ENCODE measurements at places on chromosomes 2 and 18.

GRCh38 chr2:54347622-54348021, 91.6 kb upstream of the TSPYL6 start:
- DNase-seq: no peak

DNA sequence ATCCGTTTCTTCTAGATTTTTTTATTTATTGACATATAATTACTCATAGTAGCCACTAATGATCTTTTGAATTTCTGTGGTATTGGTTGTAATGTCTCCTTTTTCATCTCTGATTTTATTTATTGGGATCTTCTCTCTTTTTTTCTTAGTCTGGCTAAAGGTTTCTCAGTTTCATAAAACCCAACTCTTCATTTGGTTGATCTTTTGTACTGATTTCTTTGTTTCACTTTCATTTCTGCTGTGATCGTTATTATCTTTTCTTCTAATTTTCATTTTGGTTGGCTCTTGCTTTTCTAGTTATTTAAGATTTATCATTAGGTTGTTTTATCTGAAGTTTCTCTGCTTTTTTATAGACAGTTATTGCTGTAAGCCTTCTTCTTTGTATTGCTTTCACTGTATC, 463.6 kb upstream of the CRIM1 start:
- no peak for DNase-seq

DNA sequence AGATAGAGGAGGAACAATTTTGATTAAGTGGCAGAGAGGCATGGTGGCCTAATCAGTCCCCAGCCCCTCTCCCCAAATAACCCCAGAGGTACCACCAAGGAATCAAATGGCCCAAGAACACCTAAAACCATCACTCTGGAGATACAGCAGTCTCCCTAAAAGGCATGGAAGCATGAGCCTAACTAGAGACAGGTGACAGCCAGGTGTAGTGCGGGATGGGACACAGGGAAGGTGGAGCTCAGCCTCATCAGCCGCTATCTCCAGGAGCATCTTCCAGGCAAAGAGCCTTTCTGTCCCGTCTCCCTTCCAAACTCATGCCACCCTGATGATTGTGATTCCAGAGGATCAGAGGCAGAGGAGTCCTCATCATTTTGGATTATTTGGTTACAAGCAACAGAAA, 144.7 kb downstream of the COPS8 start:
- DNase-seq: no peak

- DNase-seq: no peak
Observed at GRCh38 chr18:28541276-28541930, 364.5 kb upstream of the CDH2 start.

GRCh38 chr2:107627164-107627563, 199.5 kb upstream of the RGPD4 start:
- no peak for DNase-seq

GRCh38 chr2:36650031-36650829, 46.3 kb upstream of the VIT start:
- peak; percentile 47 for DNase-seq

- no peak for DNase-seq
Observed at GRCh38 chr18:54608028-54608642, 17.1 kb downstream of the DYNAP start.

DNA sequence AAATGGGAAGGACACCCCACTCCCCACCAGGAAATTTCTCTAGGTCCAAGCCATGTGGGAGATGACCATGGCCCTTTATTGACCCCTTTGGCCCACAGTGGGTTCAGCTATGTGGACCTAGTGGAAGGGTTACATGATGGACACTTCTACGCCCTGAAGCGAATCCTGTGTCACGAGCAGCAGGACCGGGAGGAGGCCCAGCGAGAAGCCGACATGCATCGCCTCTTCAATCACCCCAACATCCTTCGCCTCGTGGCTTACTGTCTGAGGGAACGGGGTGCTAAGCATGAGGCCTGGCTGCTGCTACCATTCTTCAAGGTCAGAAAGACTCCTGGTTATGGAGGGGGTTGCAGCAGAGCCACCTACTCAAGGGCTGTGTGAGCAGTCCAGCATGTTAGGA, 1.3 kb downstream of the STK16 start:
- DNase-seq: no peak

DNA sequence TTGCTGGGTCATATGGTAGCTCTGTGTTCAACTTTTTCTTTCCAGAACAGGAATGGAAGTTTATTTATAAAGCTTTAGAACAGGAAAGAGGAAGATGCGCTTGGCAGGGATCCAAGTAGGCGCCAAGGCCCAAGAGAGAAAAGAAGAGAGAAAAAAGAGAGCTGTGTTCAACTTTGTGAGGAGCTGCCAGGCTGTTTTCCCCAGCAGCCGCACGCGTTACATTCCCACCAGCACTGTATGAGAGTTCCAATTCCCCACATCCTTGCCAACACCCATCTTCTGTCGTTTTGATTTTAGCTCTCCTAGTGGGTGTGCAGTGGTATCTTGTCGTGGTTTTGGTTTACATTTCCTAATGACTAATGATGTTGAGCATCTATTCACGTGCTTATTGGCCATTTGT, 51.4 kb downstream of the KCNF1 start:
- DNase-seq: no peak

DNA sequence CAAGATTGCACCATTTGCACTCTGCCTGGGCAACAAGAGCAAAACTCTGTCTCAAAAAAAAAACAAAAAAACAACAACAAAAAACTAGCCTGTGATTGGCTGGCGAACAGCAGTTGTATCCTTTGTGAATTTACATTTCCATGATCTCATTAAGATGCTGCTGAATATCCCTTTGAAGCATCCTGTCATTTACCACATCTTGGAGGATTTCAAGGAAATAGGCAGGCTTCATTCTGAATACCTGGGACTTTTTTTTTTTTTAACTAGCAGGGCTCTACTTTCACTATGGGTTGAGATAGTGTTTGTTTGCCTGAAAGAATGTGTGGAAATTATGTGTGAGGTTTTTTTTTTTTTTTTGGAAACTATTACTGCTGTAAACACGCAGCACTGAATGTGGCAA, 49.6 kb upstream of the RPL31 start:
- DNase-seq: no peak

GRCh38 chr2:168698969-168699368, 103.5 kb upstream of the NOSTRIN start:
- no peak for DNase-seq

DNA sequence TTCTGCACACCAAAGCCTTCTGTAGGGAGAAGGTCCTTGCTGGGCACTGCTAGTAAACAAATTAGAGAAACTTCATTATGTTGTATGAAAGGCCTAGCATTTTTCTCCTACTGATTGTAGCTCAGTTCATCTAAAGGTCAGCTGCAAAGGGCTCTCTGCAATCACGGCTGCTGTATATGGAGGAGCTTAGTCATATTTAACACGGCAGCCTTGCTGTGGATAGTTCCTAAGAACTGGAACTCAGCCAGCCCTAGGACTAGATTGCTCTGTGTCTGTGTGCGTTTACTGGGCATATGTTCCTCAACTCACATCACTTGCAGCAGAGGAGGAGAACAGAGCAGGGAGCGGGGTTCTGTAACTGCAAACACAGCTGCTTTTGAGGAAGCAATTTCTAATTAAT, 1103.9 kb upstream of the KLHL29 start:
- DNase-seq: no peak

- no peak for DNase-seq
Observed at GRCh38 chr2:43223521-43224001, 2.8 kb downstream of the ZFP36L2 start.

GRCh38 chr2:241080405-241081189, 21.5 kb downstream of the MTERF4 start:
- no peak for DNase-seq

GRCh38 chr2:27446057-27446456, 3.9 kb downstream of the KRTCAP3 start:
- DNase-seq: no peak

GRCh38 chr2:121001641-121002040, 266.0 kb downstream of the GLI2 start:
- DNase-seq: no peak

GRCh38 chr2:124883595-124883994, 858.5 kb downstream of the CNTNAP5 start:
- DNase-seq: no peak

- no peak for DNase-seq
Observed at GRCh38 chr2:99708231-99708630, 218.4 kb upstream of the REV1 start.

- DNase-seq: no peak
Observed at GRCh38 chr2:159172403-159172802, 114.1 kb downstream of the WDSUB1 start.

- no peak for DNase-seq
Observed at GRCh38 chr18:811182-811891, 705 bp downstream of the YES1 start.

DNA sequence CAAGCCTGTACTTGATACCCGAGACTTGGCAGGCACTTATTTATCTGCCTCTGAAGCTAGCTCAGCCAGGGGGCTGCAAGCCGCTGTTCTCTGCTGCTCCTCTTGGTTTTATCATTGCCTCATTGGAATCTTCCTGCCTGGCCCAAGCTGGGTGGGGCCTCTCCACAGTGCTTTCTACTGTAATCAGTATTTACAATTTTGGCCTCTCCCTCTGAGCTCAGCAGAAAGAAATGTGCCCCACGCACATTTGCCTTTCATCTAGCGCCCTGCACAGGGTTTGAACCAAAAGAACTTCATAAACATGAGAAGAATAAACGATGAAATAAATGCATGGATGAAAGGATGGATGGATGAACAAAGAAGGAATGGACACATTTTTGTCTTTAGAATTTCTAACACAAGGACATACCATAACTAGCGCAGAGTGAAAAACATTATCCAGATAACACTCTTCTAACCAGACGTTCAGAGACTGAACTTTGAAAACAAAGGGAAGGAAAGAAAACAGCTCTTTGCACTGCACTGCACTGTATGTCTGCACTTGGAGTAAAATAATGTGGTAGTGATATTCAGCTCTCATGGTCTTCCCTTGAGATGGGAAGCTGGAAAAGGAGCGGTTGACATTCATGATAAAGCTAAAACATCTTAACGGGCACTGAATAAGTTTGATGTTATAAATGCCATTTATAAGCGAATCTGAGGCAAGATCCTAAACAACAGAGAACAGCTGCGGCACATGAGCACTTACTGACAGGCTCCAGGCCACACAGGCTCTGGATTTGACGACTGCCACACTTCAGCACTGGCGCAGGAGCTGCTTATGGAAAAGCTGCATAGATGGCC, 86.8 kb upstream of the SP3 start:
- no peak for DNase-seq

- DNase-seq: no peak
Observed at GRCh38 chr2:222671259-222672067, at the start of gene MOGAT1. Gene MOGAT1 (plus strand): TSS chr2:222671658. CDS start chr2:222671786, 128 bp downstream.

- no peak for DNase-seq
Observed at GRCh38 chr18:3230401-3231334, 10.9 kb upstream of the MYOM1 start.

- peak; percentile 48 for DNase-seq
Observed at GRCh38 chr18:45050712-45051601, 370.3 kb downstream of the SETBP1 start.

DNA sequence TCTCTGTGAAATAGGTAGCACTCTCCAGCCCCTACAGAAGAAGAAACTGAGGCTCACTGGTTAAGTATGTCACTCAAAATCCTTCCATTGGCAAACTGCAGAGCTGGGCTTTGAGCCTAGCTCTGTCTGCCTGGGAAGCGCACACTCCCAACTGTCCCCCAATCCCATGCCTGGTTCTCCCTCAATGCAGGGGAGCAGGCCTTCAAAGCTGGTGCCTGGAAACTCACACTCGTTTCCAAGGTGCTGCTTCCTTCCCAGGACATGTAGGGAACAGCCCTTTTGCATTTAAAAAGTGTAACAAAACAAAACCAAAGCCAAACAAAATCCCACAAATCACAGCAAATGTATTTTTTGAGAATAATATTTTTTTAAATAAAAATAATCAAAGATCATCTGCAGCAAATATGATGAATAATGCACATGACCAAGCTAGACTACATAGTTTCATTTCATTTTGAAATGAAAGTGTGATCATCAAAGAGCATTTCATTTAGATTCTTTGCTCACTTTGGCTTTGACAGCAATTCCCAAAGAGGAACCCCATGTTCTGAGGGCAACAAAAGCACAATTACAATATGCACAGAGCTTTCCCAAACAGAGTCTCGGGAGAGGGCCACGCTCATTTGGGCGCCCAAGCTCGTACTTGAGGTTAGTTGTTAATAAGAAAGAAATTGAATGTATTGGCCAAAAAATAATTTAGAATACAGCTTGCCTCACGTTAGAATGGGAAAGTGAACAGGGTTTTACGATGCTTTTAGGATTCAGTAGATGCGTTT, 96.7 kb upstream of the ACKR3 start:
- no peak for DNase-seq

GRCh38 chr2:187964746-187965145, 326.9 kb upstream of the GULP1 start:
- no peak for DNase-seq

DNA sequence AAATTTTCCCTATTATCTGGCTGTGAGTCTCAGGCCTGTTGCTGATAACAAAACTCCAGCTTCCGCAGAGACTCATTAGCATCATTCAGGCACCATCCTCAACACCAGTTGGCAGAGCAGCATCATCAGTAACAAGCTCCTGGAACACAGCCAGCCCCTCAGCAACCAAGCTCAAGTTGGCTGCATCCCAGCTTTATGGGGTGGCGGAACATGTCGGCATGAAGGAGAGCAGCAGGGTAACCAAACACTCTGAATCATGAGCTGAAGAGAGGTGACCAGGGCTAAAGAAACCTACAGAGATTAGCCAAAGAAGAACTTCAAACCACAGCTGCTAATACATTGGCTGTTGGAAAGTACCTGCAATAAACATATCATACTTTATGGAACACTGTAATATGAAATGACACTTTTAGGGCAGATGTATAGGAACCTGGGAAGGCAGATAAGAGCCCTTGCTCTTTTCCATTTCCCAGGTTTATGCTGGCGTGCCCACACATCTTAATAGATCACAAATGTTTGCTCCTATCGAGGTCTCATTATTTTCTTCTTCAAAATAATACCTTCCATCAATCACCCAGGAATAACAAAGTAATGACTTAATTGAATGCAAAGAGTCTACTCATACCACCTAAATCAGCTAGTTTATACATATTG, 63.8 kb downstream of the PDE11A start:
- no peak for DNase-seq

DNA sequence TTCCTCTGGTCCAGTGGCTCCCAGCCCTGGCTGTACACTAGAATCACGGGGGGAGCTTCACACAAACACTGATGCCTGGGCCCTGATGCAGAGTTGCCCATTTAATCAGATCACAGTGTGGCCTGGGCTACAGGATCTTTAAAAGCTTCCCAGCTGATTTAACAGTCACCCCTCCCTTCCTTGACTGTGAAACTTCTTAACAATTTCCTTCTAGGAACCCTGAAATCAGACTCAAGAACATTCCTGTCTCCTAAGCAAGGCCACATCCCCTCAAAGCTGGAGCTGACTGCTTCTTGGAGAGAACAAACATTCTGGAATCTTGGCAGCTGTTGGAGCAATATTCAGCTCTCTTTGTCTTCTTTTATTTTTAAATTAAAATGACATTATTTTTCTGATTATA, 88.7 kb downstream of the ADD2 start:
- DNase-seq: no peak

DNA sequence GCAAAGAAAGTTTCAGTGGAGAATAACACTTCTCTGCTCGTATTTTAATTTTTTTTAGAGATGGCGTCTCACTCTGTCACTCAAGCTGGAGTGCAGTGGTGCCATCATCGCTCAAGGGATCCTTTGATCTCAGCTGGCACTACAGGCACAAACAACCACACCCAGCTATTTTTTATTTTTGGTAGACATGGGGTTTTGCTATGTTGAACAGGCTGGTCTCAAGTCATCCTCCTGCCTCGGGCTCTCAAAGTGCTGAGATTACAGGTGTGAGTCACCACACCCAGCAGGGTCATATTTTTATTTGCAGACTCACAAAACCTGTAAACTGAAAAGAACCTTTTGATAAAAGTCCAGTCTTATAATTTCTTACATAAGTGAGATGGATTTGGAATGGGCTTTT, 2.6 kb downstream of the TRAK2 start:
- DNase-seq: no peak

All from kidney epithelial cell (primary cell).